PC-3 (cell line): ENCODE measurements at places on chromosomes 5 and 9. TPM values are rescaled to one million over a fixed set of nuclear protein-coding genes. Genes with fewer than 3 reads are reported as not detected.

Gene NDUFAF2
- total RNA-seq, result 39.3 and 41.9 TPM in 2 replicates

GRCh38 chr5:154505567-154505966, 27.5 kb upstream of the HAND1 start:
- no peak for DNase-seq

DNA sequence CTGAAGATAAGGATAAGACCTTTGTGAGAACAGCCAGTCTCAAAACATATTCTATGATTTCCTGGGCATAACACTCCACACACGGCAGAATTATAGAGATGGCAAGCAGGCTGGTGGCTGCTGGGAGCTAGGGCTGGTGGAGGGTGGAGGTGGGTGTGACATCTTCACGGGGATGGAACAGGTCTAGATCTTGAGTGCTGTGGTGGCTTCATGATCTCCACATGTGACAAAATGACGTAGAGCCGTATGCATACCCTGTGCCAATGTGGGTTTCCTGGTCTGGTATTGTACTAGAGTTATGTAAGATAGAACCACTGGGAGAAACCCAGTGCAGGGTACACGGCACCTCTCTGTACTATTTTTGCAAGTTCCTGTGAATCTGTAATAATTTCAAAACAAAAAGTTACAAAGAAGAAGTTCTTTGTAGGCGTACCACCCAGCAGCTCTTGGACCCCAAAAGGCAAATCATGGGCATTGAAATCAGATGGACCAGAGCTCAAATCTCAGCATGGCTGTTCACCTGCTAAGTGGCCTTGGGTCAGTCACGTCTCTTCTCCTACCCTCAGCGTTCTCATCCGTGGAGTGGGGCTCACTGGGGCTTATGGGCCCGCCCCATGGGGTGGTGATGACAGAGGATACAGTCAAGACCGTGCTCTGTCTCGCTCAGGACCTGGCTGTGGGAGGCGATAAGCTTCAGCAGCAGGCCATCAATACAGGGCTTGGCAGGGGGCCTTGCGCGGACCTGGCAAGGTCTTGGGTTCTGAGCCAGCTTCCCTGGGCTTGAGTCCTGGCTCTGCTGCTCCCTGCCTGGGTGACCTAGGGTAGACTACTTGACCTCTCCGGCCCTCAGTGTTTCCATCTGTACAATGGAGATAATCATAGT, 74.7 kb upstream of the UNC5A start:
- DNase-seq, result no peak

DNA sequence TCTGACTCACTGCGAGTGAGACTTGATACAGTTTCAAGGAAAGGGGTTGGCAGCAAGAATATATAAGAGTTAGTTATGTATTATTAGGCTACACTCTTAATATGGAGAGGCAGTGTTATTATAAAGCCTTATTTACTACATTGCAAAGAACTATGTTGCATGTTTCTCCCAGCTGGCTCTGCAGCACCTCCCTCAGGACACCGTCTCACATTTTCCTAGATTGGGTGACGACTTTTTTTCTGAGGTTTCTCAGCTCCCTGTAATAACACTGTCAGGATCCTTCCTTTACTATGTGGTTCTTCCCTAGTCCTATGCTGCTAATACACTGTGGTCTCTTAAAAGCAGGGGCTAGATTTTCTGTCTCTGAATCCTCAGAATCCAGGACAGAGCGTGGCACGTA, 153.7 kb downstream of the INSYN2B start:
- DNase-seq, result peak; percentile 33

DNA sequence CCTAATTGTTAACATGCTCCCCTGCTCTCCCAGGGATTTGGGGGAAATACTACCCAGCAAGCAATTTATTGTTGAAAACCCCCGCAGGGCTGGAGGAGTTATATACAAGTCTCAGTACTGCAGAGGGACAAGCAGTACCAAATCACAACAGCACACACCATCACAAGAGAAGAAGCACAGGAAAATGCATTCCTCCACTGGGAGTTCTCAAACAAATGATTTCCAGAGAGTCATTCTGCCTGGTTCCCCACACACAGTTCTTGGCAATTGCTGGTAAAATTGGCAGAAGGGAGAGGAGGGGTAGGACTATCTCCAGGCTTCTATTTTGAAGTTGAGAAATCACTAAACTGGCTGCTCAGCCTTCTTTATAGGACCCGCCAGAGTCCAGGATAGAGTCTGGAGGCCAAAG, 16.8 kb downstream of the SIL1 start:
- no peak for DNase-seq

DNA sequence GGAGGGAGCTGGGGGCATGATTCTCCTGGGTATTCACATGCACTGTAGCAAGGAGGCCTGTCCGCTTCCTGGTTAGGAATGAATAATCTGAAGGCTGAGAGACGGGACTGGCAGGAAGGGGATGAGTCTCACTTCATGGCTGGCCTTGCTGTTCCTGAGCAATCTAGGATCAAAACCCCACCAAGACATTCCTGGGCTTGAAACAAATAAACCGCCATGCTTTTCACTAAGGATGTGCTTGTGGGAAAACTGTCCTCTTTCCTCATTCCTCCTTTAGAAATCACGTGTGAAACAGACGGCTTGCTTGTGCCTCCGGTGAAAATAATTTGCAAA, 132.8 kb downstream of the MACROH2A1 start:
- no peak for DNase-seq
